Foreskin fibroblast (primary cell): ENCODE measurements at places on chromosomes 1 and 21.
A peak's percentile ranks its signal among the peaks of the same experiment; 100 is the strongest.

DNA sequence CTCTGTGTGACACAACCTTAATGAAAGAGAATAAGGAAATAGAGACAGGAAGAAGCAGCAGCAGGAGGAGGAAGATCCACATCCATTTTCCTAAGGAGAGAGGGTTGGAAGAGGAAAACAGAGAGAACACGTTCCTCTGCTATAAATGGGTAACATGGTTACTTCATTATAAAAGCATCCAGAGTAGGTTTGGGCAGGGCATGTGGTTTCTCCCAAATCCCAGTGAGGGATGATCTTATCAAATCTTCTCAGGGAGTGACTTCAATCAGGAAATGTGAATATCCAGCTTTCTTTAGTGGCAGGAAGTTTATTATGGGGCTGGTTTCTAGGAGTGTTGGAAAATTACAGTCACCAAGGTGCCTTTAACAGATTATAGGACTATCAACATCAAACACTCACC is 11.1 kb downstream of the CYP2J2 start:
- DNase-seq: no peak

GRCh38 chr1:110490791-110491451 is 28.1 kb downstream of the KCNA10 start:
- no peak for DNase-seq

- no peak for DNase-seq
These were observed 11.4 kb upstream of the GBP6 start for GRCh38 chr1:89352421-89352820.

- DNase-seq: peak; percentile 27
These were observed 102.3 kb downstream of the LACTBL1 start for GRCh38 chr1:22870201-22870871.
